AG08396 (cell line): ENCODE measurements at places on chromosomes 4 and X.
A peak's percentile ranks its signal among the peaks of the same experiment; 100 is the strongest.

DNA sequence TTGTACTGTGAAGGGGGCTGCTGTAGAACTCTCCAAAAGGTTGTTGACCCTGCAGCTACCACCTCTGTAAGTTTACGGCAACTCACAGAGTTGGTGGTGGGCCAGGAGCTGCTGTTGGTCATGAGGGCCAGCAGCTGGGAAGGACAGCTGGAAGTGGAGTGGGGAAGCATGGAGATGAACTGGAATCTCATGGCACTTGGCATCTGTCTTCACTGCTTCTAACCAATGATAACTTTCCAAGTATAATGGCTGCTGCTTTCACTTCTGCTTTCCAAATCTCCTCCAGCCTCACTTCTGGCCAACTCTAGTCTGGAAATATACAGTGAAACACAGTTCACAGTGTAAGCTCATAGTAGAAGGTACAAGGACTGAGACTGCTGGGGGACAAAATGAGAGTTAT, 126.5 kb upstream of the INTU start:
- no peak for DNase-seq

GRCh38 chr4:25970691-25971432, 56.8 kb downstream of the SMIM20 start:
- DNase-seq: no peak

- DNase-seq: no peak
Observed at GRCh38 chrX:103101299-103102042, 8.5 kb upstream of the NXF3 start.

GRCh38 chrX:19839770-19840254, 47.6 kb downstream of the SH3KBP1 start:
- no peak for DNase-seq

GRCh38 chrX:101348452-101349192, at the start of gene TIMM8A:
TIMM8A (minus strand) TSS chrX:101348742; CDS start chrX:101348664, 78 bp downstream.
- peak; percentile 86 for DNase-seq

DNA sequence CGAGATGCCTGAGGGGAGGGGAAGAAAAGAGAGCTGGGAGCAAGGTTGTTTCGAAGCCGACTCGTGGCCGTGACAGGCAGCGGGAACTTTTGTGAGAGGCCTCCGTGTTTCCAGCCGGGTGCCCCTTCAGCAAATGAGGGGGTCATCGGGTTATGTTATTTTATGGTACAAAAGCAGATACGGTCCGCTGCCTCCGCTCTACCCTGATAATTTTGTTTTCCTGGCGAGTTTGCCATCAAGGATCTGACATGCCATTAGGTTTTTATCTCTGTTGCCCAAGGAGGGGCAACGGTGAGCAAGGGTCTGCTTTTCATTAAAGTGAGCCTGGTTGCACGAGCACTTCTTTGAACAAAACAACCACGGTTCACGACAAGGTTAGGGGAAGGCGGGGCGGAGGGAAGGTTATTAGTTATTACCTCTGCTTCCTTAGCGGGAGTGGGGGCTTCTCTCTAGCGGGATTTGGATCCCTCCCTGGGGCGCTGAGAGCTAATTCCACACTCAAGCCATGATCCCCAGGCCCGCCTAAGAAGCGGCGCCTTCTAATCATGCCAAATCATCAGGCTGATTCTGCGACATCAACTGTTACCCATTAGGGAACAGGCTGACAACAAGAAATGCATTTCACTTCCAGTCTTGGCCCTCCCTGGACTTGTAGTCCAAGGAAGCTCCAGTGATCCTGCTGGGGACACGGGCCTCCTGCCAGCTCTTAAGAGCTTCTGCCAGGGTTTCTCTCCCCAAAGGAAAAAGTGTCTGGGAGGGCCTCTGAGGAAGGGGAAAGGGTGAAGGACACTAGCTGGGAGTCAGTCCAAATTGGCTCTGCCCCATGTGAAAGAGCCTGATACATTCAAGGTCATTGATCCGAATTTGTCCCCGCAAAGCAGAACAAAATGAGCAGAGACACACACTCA, 617.7 kb downstream of the MID1IP1 start:
- no peak for DNase-seq

DNA sequence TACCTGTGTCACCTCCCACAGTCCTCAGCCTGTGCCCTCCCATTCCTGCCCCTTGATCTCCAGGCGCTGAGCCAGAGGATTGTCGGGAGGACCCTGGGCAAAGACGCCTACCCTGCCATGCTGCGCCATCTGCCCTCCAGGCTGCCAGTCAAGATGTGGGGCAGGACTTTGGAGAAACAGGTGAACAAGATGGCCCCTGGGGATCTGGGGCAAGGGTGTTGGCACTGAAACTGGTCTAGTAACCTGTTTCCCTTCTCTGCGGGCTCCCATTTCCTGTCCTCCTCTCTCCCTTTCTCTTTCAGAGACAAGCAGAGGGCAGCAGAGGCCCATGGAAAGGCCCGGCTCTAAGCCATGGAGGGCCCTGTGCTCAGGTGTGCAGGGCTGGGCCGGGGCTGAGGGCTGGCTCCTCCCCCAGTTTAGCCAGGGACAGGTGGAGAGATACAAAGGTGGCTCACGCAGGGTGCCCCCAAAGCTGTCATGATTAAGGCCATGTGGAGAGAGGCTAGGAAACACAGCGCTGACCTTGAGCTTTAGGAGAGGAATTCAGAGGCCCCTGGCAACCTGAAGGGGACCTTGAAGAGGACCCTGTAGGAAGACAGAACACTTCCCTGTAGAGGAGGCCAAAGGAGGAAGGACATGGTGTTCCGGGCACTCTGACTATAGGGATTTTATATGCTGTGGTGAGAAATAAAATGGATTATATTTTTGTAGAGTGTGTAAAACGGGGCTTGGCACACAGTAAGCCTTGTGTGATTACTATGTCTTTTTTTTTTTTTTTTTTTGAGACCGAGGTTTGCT, at the start of gene GLOD5:
Gene GLOD5, plus strand, starts transcription at position 74 of the 798 bp plus-strand sequence. Its CDS starts 44 bp downstream, at position 118.
- no peak for DNase-seq

GRCh38 chrX:10244915-10245622, 88.3 kb downstream of the CLCN4 start:
- no peak for DNase-seq

DNA sequence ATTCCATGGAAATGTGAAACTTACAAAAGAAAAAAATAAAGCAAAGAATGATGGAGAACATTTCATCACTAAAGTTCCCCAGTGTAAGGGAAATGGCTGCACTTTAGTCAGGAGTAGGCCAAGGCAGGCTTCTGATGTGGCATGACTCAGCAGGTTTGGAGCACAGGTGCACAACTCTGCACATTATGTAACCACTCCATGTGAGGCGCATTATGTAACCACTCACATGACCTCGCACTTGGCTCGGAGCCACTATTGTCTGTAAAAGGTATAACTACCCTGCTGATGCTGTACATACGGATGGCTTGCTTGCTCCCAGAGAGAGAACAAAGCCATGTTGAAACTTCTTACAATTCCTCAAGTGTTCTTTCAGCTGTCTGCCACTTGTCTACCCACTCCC, 727.6 kb downstream of the TRAM1L1 start:
- DNase-seq: no peak

DNA sequence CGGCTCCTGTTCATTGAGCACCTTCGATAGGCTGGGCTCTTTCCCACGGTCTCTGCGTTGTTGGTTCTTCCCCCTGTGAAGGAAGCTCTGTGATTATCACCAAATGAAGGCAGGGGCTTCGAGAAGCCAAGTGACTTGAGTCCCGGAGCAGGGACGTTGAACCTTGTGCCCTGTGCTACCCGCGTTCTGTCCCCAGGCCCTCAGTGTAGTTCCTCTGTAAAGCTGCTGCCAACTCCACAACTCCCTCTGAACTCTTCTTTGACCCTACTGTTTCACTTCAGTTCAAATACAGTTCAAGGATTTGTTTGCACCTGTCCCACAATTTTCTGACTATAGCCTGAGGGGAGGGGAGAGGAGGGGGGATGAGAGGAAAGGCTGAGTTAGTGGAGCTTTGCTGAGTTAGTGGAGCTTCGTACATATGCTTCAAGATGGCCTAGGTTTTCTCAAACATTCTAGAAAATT, 635 bp upstream of the PHF8 start:
- no peak for DNase-seq

DNA sequence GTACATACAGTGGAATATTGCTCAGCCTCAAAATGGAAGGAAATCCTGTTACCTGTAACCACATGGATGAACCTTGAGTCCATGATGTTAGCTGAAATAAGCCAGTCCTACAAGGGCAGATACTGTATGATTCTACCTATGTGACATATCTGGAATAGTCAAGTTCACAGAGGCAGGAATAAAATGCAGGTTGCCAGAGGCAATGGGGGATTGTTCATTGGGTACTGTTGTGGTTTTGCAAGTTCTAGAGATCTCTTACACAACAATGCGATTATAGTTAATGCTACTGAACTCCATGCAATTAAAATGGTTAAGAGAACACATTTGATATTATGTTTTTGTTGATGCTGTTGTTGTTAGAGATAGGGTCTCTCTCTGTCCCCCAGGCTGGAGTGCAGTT, 74.6 kb downstream of the SHROOM2 start:
- DNase-seq: no peak

DNA sequence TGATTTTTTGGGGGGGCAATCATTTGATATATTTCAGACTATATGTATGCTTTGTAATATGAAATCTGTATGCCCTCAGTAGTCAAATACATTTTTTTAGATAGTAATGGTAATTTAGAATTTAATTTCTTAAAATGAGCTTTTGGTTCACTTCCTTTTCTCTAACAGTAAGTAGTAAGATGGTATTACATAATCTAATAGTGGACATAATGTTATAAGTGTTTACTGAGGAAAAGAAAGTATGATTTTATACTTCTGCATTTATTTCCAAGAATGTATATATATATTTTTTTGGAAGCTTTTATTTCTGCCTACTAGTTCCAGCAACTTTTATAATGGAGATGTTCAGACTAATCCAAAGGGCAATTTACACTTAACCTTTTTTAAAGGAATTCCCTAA, 1450.7 kb upstream of the TENM3 start:
- DNase-seq: no peak
